ENCODE measurements at places on chromosomes 3 and 15.

- DNase-seq, result no peak
Measured at GRCh38 chr3:4990069-4990468, 10.8 kb downstream of the BHLHE40 start.

GRCh38 chr3:30305021-30305420 is 301.4 kb upstream of the TGFBR2 start:
- DNase-seq, result no peak

DNA sequence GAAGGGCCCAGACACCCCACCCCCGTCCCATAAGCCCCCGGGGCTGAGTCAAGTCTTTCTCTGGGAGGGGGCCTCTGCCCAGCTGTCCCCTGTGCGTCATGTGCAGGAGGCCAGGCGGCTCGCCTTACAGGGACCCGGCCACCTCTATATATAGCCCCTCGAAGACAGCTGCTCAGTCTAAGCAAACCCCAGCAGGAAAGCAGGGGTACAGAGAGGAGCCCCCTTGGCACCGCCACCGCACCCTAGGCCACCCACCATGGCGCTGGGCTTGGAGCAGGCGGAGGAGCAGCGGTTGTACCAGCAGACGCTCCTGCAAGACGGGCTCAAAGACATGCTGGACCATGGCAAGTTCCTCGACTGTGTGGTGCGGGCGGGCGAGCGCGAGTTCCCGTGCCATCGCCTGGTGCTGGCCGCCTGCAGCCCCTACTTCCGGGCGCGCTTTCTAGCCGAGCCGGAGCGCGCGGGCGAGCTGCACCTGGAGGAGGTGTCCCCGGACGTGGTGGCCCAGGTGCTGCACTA is at the start of gene KLHL40:
Gene KLHL40, plus strand, starts transcription at position 175 of the 519 bp plus-strand sequence. Its CDS starts 82 bp downstream, at position 257.
- DNase-seq, result no peak

DNA sequence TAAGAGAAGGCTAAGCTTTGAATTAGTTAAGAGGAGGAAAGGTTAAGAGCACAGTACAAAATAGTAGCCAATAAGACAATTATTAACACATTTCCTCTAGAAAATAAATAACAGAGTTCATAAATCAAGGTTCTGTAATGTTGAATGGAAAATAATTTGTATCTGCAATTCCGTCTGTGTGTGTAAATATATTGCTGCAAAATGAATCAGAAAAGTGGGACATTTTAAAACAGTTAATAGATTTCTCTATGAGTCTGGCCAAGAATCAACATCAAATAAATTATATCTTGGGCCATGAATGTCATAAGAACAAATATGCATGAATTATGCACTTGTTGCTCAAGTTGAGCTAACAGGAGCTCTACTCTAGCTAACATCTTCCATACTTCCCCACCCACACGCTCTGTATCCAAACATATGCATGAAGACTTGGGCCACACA is 14.2 kb upstream of the SUCNR1 start:
- no peak for DNase-seq

DNA sequence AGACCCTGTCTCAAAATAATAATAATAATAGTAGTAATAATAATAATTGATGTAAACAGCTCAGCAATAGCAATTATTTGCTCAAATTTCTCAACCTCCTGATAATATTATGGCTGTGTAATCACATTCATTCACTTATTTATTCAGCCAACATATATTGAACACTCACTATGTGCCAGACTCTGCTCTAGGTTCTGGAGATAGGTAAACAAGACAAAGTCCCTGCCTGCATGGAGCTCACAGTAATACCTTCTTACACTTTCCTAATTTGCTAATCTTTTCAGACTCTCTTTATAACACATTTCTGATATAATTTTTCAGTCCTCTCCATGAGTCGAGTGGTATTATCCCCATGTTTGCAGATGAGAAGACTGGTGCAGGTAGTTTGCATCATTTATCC is 137.6 kb downstream of the KLHL25 start:
- DNase-seq, result no peak
